Dermis blood vessel endothelial cell (primary cell): ENCODE measurements at places on chromosomes 5 and 9.
A peak's percentile ranks its signal among the peaks of the same experiment; 100 is the strongest.

DNA sequence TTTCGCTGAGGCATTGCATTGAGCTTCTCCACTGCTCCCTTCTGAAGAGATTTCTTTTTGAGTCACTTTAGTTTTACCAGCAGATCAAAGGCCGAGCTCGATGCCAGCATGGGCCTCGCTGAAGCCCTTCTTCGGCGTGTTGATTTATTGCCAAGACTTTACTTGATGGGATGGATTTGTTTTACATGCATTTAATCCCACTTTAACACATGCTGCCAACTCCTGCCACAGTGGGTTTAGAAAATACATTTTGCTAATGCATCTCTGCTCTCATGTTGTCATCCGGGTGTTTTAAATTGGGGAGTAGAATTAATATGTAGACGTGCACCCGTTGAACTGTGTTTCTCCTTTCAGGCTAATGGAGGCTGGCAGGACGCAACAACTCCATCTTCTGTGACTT is 218.3 kb downstream of the PBX3 start:
- no peak for DNase-seq

GRCh38 chr5:171521219-171521633 is 101.8 kb downstream of the FGF18 start:
- DNase-seq: peak; percentile 46

DNA sequence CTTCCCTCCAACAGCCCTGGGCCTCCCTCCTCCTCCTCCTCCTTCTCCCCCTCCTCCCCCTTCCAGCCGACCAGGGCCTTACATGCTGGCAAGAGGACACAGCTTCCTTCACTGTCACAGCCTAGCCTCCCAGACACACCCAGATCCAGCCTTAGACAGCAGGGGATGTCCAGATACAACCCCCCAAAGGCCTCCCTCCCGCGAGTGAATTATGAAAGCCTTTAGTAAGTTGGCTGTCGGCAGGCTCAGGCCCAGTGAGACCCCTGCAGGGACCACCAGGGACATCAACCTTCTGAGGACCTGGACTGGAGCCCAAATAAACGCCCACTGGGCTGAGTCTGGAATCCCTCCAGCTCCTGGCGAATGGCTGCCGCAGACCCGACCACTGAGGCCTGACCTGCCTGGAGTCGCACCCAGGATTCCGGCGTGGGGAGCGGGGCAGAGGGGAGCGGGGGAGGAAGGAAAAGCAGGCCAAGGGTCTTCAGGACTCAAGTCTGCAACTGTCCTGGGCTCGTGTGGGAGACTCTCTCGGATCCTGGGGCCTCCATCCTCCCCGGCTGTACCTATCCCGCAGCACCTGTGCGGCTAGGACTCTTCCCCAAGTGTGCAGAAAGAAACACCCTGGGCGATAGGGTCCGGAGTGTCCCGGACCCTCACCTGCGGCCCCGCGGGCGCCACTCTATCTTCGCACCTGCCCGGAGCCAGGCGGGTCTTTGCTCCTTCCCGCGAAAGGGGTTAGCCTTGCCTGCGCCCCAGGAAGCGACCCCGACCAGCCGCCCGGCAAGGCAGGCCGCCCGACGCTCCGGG is 705 bp downstream of the SEPTIN8 start:
- DNase-seq: peak; percentile 43

DNA sequence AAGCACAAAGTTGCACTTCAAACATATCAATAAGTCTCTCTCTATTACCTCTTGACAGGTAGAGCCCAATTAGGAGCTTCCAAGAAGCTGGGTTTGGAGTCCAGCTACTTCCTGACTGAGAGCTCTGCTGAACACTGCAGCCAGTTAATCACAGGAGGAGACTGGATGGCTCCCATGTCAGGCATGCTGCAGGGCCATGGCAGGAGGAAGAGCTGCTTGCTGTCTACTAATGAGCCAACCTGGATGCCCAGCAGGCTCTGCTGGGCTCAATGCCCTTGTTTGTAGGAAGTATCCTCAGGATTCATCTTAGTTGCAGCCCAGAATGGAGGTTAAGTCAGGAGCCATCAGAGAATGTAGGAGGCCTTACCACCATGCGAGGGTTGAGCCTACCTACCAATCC is 91.9 kb downstream of the TMEM215 start:
- DNase-seq: no peak

- DNase-seq: no peak
Measured at GRCh38 chr5:158108177-158108576, 249.2 kb upstream of the CLINT1 start.

- no peak for DNase-seq
Measured at GRCh38 chr5:16626696-16627264, 10.0 kb upstream of the RETREG1 start.

GRCh38 chr9:89658401-89658800 is 53.6 kb downstream of the GADD45G start:
- no peak for DNase-seq

DNA sequence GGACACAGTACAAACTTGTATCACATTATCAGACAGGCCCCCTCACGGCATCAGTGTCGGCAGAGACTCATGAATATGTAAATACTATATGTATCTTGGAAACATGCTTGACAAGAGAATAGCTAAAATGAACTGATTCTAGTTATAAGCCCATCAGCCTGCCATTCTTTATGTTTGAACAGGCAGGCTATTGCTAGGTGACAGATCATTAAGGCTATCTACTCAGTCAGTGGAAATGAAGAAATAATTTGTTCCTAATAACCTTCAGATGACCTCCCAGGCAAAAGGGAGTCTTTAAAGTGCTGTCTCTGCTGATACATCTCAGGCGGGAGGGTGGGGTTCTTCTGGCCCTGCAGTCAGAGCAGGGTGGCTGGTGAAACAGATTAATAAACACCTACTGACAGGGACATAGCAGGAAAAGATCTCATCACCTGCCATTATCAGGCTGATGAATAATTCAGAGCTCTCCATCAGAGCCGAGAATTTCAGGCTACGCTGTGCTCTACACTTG is 394.2 kb downstream of the RASEF start:
- DNase-seq: no peak

GRCh38 chr5:138224712-138225111 is 11.6 kb upstream of the CDC23 start:
- no peak for DNase-seq

GRCh38 chr9:129073404-129073803 is 7.5 kb upstream of the DOLPP1 start:
- DNase-seq: no peak

- peak; percentile 39 for DNase-seq
Measured at GRCh38 chr9:126516936-126517832, 96.5 kb upstream of the LMX1B start.

- no peak for DNase-seq
Measured at GRCh38 chr5:167969998-167970397, 321.4 kb upstream of the WWC1 start.
